ENCODE measurements at places on chromosomes 6 and 20. TPM values are rescaled to one million over a fixed set of nuclear protein-coding genes. Genes with fewer than 3 reads are reported as not detected.

Gene MTCH1
- total RNA-seq, result 248 TPM

Gene LRRC1
- 9.6 TPM for total RNA-seq

DNA sequence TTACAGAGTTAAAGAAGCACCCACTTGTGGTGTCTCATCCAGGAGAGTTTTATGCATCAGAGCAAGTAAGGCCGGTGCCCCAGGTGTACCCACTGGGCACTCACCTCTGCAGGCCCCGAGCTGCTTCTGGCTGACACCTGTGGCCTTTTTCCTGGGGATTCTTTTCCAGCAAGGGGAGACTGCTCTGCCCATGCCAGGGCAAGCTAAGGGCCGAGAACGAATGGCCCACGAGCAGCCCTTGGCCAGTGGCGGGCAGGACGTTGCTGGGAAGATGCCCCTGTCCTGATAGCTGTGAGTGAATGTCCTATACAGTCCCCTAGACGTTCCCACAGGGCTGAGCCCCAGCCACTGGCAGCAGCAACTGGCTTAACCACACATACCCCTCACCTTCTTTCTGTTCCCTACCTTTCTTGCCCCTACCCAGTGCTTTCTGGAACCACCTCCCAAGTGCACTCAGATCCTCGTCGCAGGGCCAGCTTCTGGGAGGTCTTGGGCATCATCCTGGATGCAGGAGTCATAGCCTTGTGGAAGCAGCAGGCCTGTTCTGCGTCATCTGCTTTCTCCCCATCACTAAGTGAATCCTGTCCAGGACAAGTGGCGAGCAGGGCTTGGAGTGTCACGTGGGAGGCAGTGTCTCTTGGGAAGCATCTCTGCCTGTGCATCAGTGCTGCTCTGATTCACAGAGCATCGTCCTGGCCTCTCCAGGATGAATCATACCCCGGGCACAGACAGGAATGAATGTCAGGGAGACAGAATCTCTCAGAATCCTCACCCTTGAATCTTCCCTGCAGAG, 32.5 kb downstream of the SYNDIG1 start:
- peak; percentile 97 for DNase-seq

- peak; percentile 69 for DNase-seq
These were observed 3.0 kb downstream of the CASS4 start for GRCh38 chr20:56414842-56415765.

DNA sequence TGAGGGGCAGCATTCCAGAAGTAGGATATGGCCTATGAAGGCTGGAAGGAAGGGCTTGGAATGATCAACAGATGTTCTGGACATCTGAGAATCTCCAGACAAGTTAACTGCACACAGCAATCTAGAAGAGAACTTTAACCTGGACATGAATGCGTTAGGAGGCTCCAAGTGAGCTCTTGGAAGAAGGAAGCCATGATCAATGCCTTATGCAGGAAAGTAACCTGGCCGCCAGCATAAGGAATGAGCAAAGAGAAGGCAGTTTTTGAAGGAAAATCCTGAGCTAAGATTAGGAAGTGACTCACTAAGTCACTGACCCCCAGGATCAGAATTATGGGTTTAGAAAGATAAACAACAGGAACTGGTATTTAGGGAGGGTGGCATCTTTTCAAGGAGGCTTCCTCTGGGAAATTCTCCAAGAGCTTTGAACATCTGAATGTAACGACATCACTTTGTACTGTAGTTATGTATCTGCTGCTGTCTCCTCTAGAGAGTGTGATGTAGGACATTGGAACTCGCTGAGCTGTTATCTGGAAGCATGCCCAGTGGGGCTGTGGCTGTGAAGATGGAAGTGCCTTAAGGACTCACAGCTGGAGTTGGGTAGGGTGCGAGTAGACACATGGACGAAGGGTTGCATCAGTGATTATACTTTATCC, 236.8 kb downstream of the PACRG start:
- peak; percentile 100 for DNase-seq

DNA sequence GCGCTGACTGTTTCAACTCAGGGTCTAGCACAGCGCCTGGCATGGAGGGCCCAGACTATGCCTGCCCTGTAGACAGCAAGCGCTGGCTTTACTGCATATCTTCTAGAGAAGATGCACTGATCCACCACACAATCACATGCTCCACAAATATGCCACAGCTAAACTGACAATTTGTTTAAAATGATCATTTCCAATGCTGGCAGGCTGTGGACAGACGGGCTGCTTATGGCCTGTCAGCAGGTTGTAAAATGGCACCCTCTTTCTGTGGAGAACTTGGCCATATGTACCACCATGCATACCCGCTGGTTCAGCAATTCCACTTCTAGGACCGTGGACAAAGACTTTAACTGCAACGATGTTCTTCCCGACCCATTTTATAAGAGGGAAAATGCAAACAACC, 40.8 kb downstream of the STAU1 start:
- DNase-seq, result no peak

- DNase-seq, result peak; percentile 51
These were observed 338.2 kb downstream of the SOX4 start for GRCh38 chr6:21931641-21932335.

DNA sequence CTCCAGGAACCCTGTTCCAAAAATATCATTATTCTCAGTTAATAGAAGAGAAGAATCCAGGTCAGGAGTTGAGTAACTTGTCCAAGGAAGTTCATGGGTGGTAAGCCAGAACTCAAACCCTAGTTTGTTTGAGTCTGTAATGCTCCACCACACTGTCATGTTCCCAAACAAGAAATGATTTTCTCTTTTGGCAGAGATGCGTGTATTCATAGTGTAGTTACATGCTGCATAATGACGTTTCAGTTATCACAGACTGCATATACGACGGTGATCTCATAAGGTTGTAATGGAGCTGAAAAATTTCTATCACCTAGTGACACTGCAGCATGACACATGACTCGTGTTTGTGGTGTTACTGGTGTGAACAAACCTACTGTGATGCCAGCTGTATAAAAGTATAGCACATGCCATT, 102.6 kb downstream of the TULP4 start:
- peak; percentile 15 for DNase-seq

DNA sequence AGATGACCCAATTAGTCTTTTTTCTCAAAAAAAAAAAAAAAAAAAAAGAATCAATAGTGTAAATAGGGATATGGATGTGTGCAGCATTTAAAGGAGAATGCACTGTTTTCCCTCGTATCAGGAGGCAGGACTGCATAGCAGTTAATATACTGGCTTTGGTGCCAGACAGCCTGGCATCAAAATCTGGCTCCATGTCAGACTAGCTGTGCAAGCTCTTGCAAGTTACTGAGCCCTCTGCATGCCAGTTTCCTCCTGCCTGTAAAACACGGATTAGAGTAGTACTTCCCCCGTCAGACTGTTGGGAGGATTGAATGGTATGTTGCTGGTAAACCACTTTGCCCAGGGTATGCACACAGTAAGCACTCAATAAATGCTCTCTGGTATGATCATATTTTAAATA, 594.2 kb upstream of the CHD6 start:
- DNase-seq, result no peak
